ENCODE measurements at places on chromosomes 11 and 22.

GRCh38 chr11:126491092-126491491 lies 135.6 kb downstream of the ST3GAL4 start:
- DNase-seq = peak; percentile 67

- no peak for DNase-seq
Measured at GRCh38 chr11:12725055-12725862, 51.0 kb downstream of the TEAD1 start.

DNA sequence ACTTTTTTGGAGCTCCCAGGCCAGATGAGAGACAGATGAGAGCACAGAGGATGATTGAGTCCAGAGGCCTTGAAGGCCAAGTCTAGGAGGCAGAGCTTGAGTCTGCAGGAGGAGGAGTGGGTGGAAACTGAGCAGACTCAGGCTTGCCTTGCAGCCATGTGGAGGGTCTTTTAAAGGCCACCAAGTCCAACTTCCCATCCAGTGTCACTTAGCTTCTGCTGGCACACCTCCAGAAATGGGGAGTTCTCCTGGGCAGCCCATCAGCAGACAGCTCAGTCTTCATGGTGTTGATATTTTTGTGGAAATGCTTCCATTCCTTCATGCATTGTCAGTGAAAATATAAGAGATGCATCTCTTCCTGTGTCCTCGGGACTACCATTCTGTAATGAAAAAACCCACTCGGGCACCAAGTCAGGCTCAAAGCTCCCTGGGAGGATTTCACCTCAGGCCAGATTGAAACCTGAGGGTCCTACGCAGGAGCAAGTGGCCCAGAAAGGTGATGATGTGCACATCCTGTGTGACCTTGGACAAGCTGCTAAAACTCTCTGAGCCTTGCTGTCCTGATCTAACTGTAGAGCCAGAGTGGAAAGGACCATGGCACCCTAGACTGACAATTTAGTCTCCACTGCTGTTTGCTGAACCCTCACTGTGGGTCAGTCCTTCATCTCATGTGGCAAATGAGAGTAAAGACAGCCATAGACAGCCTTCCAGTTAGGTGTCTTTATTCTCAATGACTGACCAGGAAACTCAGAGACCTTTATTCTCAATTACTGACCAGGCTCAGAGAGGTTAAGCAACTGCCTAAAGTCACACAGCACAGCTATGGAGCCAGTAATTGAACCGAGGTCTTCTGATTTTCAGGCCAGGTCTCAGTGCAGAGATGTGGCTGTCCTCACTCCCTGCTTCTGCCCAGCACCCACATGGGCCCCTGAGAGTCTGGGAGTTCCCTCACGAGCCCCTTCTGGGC lies 2.9 kb upstream of the LRRC32 start:
- DNase-seq = no peak

DNA sequence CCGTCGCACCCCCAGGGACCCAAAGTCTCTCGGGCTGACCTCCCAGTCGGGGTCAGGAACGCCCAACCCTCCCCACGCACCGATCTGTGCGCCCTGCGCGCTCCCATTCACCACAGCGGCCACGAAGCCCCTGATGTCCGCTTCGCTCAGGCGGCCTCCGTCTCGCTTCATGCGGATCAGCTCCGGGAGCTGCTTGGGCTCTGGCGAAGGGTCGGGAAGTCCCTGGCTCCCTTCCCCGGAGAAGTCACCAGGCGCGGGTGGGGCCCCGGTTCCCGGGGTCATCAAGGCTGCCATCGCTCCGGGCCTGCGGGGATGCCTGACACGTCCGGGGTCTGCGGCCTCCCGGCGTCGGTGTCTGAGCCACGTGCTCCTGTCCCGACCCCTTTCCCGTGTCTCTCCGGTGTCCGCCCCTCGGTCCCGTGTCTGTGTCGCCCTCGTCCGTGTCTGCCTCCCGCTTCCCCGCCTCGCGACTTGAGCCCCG lies 356 bp downstream of the TYMP start:
- no peak for DNase-seq

GRCh38 chr11:76783294-76783895 lies at the start of gene TSKU:
TSKU (plus strand) TSS chr11:76783356; CDS start chr11:76795617, 12,261 bp downstream.
- no peak for DNase-seq

DNA sequence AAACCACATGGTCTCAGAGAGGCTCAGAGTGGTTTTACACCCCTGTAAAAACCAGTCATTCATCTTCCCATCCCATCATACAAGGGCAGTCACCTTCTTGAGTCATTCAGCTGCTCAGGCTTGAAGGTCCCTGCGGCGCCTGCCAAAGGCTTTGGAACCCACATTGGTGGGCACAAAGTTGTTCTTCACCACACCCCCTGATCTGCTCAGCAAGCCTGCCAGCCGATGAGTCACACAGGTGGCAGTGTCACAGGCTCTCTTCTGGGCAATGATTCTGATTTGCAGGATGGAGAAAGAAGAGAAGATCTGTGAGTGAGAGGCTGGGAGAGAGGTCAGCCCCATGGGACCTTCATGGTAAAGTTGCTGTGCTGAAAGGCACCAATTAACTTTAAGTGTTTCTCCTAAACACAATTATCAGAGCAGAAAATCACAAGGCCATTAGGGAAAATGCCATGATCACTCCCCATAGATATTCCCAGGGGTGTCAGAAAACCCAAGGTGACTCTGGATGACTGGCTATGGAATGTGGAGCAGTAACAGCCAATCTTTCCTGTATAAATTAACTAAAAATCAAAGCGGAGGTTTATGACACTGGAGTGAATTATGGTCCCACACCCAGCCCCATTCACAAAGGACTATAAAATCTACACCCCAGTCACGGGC lies 4.4 kb downstream of the CALCA start:
- DNase-seq = no peak

GRCh38 chr11:129324533-129325175 lies 51.0 kb upstream of the BARX2 start:
- peak; percentile 59 for DNase-seq

Data from NCI-H510A (cell line).